ENCODE measurements at places on chromosomes 4 and X. TPM values are rescaled to one million over a fixed set of nuclear protein-coding genes. Genes with fewer than 3 reads are reported as not detected.

AP1AR gene
- 27.5 TPM for total RNA-seq

DNA sequence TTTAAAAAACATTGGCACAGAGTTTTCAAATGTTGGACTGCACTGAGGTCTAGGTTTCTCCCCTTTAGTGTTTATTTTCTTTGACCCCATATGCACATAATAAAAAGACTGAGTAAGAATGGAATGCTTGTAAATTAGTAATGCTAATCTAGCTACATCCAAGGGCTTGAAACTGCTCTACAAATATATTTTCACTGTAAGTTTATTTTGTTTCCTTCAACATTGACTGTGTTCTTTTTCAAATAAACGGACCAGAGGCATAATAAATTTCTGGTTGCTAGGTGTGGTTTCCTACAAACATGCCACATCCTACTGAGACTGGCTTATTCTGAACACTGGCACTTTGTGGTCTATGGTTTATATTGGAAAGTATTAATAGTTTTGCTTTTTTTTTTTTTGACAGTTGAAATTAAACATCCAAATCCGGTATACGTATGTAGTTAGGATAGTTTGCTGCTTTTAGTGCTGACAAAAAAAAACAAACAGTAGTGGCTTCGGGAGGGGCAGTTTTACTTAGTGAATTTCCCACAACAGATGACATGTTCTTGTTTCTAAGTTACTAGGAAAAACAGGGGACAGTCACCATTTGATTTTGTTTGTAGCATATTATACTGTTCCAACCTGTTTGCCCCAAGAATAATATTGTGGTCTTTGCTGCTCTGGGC is 13.2 kb downstream of the CA5B start:
- DNase-seq, result no peak

DNA sequence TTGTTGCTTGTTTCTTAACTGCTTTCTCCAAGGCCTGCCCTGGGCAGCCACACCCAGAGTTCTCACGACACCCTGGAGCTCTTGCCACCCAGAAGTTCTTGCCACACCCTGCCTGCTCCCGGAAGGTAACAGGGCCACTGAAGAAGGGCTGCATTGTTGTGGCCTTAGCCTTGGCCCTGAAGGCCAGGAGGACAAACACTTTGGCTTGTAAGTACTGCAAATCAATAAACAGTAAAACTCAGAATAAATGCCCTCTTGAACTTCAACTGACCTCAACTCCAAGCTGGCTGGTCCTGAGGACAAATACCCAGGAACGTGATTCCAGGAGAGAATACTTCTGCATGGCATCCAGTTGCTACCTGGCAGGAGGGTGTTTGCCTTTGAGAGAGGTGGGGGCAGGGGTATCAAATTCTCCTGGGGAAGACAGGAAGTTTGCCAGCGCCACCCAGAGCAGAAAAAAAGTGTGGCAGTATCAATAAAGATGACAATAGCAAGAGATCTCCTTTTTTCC is 54.1 kb downstream of the TLR10 start:
- peak; percentile 84 for DNase-seq

MAGEB2 gene
- total RNA-seq, result not detected

GRCh38 chr4:13347517-13348125 is 136.5 kb downstream of the RAB28 start:
- DNase-seq, result no peak

DNA sequence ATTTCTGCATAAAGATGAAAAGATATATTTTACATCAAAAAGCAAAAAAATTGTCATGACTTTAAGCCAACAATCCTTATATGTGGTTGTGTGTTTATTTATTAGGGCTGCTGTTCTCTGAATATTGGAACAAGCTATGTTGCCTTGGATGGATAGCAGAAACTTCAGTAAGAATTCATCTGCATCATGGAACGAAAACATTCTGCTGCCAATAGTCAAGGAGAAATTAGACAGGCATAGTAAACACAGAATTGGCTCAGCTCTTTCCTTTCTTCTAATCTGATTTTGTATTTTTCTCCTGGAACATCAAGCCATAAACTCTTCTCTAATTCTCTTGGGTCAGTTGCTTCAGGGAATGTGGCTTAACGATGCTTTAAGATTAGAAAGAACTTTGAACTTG is 1257.0 kb downstream of the NLGN4X start:
- peak; percentile 4 for DNase-seq

DNA sequence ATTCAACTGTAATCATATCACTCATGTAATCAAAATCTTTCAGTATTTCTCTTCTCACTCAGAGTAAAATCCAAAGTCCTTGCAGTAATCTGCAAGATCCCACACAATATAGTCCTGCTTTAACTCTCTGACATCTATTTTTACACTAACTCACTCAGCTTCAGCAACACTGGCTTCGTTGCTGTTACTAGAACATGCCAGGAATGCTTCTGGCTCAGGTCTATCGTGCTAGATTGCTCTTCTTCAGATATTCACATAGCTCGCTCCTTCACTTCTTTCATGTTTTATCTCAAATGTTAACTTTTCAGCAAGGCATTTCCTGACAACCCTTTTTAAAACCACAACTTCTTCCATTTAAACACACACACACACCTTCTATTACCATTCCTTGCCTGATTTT is 331.7 kb upstream of the HTR2C start:
- DNase-seq, result no peak

- DNase-seq, result no peak
These were observed 309.4 kb downstream of the GLUD2 start for GRCh38 chrX:121356850-121357171.

- DNase-seq, result no peak
These were observed 129.5 kb downstream of the PACRGL start for GRCh38 chr4:20829617-20830357.

DNA sequence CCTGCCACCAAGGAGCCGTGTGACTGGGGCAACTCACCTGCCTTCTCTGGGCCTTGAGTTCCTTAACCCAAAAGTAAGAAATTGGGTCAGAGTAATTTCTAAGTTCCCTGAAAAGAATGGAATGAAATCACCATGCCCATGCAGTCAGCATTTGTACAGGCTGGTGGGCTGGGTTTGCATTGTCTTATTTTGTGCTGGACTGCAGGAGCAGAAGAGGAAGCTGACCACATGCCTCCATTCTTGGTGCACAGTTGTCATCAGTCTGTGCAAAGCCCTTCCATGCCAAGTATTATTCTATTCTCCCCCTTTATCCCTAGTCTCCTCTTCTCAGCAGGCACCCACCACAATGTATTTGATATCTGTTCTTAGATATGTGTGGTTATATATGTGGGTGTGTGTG is 56.3 kb downstream of the FHDC1 start:
- DNase-seq, result no peak

- DNase-seq, result no peak
These were observed 1.0 kb upstream of the TRIML1 start for GRCh38 chr4:188138227-188138626.

DNA sequence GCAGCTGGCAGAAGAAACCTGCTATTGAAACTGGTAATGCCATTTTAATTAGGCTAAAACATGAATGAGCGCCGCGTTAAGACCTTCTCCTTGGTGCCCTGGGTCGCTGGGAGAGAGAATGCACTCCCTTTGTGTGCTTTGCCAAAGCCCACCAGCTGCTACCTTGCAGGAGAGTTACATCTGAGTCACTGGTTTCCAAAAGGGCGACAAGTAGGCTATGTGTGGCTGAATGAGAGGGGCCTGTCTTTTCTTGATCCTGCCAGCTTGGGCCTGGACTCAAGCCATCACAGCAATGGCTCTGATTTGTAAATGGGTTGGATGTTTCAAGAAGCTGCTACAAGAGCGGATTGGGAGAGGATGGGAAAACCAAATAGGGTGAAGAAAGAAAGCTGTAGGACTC is 81.5 kb downstream of the NHS start:
- peak; percentile 14 for DNase-seq

DNA sequence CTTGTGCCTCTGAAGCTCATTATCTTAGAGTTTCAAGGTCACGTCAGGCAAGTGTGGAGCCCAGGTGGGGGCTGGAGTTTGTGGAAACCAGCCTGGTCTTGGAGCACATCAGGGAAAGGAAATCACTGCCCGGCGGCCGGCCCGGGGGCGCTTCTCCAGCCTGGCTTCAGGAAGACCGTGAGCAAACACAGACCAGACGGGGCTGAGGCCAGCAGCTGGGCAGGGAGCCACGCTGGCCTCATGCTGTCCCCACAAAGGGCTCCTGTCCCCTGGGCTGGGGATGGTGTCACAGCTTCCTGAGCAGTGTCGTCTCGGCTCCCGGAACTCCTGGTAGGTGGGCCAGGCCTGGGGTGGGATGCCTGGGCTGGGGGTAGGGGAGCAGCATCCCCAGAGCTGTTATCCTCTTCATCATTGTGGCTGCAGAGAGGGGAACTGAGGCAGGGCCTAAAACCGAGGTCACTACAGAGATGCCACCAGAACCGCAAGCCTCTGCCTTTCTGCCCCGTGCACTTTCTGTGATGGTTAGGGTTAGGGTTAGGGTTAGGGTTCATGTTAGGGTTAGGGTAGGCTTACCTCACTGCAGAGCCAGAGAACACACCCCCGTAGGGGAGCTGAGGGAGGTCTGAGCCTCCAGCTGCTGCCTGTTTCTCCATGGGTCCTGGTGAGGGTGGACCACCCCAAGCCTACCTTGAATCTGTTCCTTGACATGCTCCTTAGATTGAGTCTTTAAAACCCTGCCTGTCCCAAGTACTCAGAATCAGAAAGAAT is 77.5 kb downstream of the HTRA3 start:
- DNase-seq, result peak; percentile 24

- DNase-seq, result no peak
These were observed 1229.7 kb downstream of the PCDH18 start for GRCh38 chr4:136302566-136302965.

DNA sequence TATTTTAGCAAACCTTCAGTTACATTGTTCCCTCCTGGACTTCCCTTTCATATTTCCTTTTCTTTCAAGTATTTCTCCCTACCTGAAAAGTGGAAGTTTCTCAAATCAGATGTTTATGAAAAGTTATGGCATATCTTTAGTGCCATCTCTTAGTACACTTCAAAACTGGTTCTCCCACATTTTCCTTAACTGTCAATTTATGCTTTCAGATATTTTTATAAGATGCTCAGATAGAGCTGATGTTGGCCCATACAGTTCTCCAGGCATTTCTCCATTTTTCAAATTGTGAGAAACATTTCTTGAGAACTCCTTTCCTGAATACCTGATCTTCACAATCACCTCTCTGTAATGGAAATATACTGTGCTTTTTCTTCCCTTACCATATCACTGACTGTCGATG is 32.5 kb upstream of the AP1AR start:
- no peak for DNase-seq

DNA sequence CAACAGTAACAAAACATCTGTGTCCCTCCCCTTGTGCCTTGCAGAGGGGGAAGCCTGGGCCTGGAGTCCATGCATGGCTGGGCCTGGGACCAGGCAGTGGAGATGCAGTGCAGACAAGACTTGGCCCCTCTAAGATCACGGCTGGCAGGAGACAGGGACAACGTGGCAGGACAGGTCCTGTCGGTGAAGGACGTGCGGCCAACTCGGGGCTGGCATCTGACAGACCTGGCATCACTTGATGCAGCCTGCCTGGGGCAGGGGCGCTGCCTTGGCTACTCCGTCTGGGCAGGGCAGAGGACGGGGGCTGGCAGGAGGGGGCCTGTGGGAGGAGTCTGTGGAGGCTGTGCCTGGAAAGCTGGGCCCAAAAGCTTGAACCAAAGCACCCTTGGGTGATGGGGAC is 112.1 kb downstream of the CPZ start:
- no peak for DNase-seq

DNA sequence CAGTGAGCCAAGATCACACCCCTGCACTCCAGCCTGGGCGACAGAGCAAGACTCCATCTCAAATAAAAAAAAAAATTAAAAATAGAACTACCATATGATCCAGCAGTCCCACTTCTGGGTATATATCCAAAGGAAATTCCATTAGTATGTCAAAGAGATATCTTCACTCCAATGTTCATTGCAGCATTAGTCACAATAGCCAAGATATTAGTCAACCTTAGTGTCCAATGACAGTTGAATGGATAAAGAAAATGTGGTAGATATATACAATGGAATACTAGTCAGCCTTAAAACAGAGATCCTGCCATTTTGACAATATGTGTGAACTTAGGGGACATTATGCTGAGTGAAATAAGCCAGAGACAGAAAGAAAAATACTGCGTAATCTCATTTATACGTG is 49.4 kb downstream of the C4orf46 start:
- no peak for DNase-seq

GRCh38 chr4:168877511-168878491 is 132.3 kb downstream of the CBR4 start:
- DNase-seq, result no peak

GRCh38 chrX:23228950-23229448 is 105.7 kb upstream of the PTCHD1 start:
- peak; percentile 1 for DNase-seq

- peak; percentile 76 for DNase-seq
These were observed 57.3 kb upstream of the ADGRA3 start for GRCh38 chr4:22573198-22573597.

BTC gene
- 64.8 TPM for total RNA-seq

- DNase-seq, result no peak
These were observed 12.7 kb upstream of the SMIM43 start for GRCh38 chr4:121777625-121778024.

- DNase-seq, result no peak
These were observed 22.9 kb downstream of the ABLIM2 start for GRCh38 chr4:8135666-8136065.

DCLK2 gene
- 4.7 TPM for total RNA-seq

FAM9B gene
- not detected for total RNA-seq

DNA sequence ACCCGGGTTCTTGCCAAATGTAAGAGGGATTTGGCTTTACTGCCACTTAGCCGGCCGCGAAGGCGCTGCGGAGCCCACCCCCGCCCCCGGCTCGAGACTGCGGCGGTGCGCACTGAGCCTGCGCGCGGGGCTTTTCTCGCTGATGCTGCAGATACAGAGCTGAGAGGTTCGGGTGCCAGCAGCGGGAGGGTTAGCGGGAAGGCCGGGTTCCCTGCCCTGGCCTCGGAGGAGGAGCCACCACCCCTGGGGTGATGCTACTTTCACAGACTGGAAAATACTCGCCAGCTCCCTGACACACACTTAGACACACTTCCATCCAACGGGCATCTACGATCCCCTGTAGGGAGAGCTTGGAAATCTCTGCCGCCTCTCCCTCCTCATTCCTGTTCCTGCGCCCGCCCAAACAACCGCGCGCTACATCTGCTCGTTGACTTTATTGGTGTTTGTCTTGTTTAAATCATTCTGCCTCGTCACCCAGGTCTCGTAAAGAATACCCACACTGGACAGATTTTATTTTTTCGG is 2.1 kb upstream of the PCDH7 start:
- DNase-seq, result peak; percentile 31

GRCh38 chrX:153685751-153686696 is 1.7 kb upstream of the SLC6A8 start:
- no peak for DNase-seq

DNA sequence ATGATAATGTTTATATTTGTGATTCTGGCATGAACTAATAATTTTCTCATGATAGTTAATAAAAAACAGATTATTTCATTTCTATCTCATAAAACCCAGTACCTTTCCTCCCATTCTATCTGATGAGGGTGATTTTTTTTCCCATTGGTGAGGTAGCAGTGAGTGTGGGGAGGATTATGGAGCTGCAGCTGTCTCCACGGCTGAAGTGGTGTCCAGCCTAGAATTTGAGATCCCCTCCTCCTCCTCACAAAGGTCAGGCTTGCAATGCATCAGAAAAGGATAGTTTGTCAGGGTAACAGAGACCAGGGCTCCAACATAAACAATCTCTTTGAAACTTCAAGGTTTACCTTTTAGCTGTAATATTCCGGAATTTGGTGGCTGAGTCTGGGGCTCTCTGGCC is 60.9 kb downstream of the C4orf51 start:
- no peak for DNase-seq

- DNase-seq, result no peak
These were observed 3.7 kb upstream of the FGB start for GRCh38 chr4:154559141-154559493.

CLIC2 gene
- 8.8 TPM for total RNA-seq

SLC4A4 gene
- 95.3 TPM for total RNA-seq

Measured in stomach (tissue), 19 donors.